Amygdala (tissue), 56 donors: ENCODE measurements at places on chromosomes 4 and X.

- DNase-seq: no peak
These were observed 196.5 kb downstream of the ARHGAP10 start for GRCh38 chr4:147928400-147928799.

DNA sequence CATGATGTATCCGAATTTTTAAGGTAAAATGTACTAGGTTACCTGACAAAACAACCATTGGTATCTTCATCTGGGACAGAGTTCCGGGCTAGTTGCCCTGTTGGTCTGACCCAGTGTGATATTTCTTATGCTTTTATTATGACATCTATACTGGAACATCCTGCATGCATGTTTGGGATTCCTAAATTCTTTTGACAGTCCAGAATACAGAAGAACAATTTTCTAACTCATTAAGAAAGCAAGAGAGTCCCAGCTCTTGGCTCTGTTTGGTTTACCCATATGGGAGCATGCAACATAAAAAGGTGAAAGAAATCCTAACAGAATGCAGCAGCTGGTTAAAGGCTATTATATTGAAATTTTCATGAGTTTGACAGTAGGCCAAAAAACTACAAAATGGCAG, 247.7 kb upstream of the FTHL17 start:
- DNase-seq: no peak

- DNase-seq: no peak
These were observed 862.2 kb upstream of the FTHL17 start for GRCh38 chrX:31934015-31934414.

GRCh38 chrX:130144509-130144908, 21.1 kb downstream of the AIFM1 start:
- no peak for DNase-seq

- no peak for DNase-seq
These were observed 2011.9 kb upstream of the PCDH10 start for GRCh38 chr4:131137196-131137595.

GRCh38 chrX:30373951-30374350, 64.8 kb upstream of the NR0B1 start:
- no peak for DNase-seq

DNA sequence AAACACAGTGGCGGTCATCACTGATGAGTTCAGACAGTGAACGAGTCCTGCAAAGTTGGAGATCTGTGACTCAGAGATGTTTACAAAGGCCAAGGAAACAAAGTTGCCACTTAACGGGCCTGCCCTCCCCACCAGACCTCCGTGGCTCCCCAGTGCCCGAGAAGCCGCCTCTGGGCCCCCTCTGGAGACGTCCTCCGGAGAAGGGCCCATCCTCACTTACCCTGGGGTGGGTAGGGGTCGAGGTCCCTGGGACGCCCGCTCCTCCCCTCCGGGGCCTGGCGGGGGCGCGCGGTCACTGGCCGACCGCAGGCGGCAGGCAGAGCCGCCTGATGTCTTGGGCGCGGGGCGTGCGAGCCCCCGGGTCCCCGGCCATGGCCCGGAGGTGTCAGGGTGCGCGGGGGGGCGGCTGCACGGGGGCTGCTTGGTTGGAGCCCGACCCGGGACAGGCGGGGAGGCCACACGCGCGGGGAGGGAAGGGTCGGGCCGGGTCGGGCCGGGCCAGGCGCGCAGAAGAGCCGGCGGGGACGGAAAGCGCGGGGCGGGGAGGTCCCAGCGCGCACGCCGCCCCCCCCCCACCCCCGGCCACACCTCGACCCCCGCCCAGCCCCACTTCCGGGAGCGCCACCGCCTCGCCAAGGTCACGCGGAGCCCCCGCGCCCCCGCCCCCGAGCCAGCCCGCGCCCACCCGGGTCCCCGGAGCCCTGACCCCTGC, 529 bp downstream of the DHRSX start:
- DNase-seq: no peak

- no peak for DNase-seq
These were observed 72.4 kb downstream of the NRK start for GRCh38 chrX:105894721-105895120.

DNA sequence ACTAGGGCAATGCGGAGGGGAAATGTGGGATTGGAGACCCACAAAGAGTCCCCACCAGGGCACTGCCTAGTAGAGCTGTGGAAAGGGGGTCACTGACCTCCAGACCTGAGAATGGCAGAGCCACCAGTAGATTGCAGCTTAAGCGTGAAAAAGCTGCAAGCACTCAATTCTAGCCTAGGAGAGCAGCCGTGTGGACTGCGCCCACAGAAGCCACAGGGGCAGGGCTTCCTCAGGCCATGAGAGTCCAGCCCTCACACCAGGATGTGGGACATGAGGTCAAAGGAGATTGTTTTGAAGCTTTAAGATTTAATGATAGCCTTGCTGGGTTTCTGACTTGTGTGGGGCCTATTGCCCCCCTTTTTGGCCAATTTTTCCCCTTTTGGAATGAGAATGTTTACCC, 379.0 kb downstream of the INPP4B start:
- no peak for DNase-seq

GRCh38 chr4:26021417-26022345, 107.7 kb downstream of the SMIM20 start:
- DNase-seq: no peak

GRCh38 chr4:122815248-122815647, 11.4 kb upstream of the FGF2 start:
- no peak for DNase-seq

DNA sequence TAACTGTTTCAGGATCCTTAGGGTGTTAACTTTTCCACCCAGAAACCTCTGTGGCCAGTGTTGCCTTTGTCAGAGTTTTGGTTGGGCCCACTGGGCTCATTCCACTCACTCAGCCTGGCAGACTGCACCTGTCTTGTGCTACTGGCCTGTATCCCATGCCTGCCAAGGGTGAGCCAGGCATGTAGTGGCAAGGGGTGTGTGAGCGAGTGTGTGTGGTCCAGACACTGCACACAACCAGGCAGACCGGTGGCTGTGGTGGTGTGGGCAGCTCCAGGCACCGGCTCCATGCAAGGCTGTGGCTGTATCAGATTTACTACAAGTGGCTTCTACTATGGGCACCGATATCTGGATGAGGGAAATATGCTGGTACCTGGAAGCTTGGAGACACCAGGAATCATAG, 394.6 kb upstream of the DMD start:
- no peak for DNase-seq

DNA sequence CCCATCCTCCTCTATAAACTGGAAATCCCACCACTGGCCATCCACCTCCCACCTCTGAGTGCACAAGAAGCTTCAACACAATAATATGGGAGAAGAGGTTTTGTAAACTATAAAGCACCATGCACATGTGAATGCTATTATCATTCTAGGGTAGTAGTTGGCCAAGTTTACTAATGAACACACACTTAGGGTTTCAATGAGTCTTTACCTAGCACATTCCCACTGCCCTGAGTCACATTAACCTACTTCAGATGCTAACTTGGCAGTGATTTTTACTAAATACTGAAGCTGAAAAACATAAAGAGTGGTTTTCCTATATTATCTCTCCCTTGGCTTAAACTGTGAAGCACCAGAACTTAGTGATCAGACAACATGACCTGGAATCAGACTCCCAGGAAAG, 93.9 kb downstream of the SH3KBP1 start:
- DNase-seq: no peak

DNA sequence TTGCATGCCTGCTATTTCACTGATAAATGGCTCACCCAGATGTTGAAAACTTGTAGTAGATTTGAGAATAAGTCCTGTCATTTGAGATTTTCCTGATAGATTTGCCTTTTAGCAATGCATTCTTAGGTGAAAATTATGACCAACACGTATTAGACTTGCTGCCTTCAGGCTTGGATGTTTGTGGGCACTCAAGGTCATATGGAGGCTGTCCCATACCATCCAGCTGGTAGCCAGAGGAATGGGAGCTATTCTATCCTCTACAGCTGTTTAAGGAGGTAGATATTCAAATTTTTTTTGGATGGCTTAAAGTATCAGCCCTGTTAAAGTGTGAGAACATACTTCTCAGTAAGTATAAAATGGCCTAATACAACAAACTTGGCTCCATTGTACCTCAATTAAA, 34.7 kb downstream of the RTL3 start:
- no peak for DNase-seq

GRCh38 chr4:40310225-40310624, 24.9 kb upstream of the CHRNA9 start:
- DNase-seq: no peak

DNA sequence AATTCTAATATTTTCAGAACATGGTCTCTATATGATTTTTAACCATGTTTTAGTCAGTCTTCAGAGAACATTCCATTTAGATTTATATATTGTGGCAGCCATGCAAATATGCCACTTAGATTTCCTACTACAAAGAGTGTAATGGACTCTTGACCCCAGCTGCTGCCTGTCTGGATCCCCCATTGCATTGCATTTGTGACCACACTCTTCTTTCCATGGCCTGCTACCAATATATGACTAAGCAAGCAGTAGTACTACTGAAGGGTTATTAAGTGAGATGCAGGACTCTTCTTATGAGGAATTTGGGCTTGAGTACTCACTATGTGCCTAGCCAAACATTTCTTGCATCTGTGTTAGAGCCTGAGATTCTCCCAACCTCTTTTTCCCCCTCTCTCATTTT, 306.8 kb downstream of the PDHA2 start:
- no peak for DNase-seq

- DNase-seq: no peak
These were observed 40.1 kb downstream of the SLC16A2 start for GRCh38 chrX:74461384-74461783.

DNA sequence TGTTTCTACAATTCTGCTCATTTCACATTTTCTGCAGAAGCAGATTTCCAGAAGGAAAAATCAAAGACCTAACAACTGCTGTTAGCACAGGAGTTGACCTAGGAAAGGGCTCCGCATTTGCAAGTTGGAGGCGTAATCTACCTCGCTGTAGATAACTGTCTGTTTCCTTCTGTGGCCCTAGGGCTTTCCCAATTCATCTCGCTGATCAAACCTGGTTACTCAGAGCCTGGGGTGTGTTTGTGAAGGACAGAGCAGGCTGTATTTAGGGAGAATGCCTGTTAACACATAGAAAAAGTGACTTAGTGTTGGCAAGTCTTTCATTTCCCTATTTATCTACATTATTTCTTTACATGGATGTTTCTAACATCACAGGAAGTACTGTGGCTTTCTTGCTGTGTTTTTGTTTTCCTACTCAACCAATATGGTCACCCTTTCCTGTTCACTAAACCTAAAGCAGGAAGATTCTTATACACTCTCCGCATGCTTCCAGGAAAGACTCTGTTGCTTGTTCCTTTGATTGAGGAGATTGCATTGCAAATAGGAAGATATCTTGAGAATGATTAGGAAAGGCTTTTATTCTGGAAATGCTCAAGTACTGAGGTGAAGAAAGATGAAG, 40.5 kb downstream of the AGA start:
- no peak for DNase-seq

DNA sequence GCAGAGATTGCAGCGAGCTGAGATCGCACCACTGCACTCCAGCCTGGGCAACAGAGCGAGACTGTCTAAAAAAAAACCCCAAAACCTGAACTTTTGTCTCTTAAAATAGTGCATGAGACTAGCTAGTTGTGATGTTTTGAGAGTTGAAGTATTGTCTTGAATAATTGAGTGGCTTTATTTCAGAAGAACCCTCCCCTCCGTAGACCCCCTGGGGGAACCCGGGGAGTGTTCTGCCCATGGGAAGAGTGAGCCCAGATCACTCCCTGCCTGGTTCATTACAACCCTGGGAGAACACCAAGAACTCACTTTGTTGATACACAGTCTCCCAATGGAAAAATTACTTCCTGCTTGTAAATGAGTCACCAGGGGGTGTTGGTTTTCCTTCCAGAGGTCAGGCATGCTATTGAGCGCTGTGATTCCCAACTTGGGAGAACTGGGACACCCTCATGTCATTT, 65.3 kb upstream of the SHISA3 start:
- no peak for DNase-seq

GRCh38 chr4:7770224-7771050, 169.2 kb downstream of the AFAP1 start:
- no peak for DNase-seq

DNA sequence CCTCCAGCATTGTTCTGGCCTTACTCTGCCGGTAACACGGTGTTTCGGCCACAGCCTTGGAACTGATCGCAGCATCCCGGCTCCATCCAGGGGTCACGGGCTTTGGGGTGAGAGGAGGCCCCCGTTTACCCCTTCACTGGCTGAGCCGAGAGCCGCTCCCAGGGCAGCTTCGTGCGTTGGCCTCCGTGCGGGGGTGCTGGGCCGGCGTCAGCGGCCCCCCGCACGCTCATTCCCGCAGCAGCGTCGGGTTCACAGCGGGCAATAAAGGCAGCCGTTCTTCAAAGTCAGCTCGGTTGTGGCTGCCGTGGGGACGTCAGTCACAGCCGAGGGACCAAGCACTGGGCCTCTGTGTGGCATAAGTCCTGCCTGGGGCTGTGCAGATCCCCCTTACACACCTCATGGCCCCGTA, 25.3 kb upstream of the PLCXD1 start:
- DNase-seq: no peak

DNA sequence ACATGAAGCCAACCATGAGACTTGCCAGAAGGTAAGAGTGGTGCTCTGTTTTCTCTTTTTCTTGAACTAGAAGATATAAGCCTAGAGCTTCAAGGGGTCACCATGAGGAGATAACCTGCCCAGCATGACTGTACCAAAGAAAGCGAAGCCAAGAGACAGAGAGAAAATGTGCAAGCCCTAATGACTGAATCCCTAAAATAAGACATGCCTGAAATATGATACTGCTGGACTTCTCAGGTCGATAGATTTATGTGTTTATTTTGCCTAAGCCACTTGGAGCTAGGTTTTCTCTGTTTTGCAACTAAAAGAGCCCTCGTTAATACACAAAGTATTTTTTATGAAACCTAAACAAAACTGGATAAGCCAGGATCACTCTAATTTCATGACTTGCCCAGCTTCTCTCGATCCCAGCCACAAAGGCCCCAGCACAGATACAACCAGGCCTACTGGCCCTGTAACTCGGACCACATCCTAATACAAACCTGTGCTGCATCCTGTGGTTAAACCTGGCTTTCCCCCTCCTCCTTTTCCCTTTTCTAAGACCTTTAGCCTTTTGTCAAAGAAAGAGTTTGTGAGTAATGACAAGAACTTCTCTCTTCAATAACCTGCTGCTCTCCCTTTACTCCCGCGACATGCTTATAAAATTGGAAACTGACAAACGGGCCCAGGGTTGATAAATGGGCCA, 185.8 kb downstream of the APBB2 start:
- DNase-seq: no peak

GRCh38 chr4:114041117-114041475, 61.6 kb upstream of the ARSJ start:
- DNase-seq: no peak

GRCh38 chrX:11412715-11413623, 119.8 kb downstream of the AMELX start:
- no peak for DNase-seq

DNA sequence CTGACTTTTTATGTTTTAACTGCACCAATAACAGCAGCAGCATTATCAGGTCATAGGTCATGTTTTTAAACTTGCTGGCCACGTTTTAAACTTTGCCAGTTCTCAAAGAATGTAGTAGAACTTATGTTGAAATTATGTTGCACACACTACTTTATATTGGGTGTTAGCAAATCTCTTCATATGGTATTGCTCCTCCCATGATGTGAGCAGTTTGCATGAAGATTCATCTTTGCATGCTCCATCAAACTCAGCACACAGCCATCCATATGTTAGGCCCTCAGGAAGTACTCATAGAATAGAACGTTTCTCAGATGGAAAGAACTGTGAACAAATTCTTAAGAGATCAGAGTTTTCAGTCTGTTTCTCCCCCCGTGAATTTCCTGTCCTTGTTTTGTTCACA, 128.6 kb upstream of the MAP9 start:
- no peak for DNase-seq

- no peak for DNase-seq
These were observed at the start of gene LRRC66 for GRCh38 chr4:52019936-52020657. Gene LRRC66 (minus strand): TSS chr4:52020363. CDS start chr4:52017613, 2,750 bp downstream.
